ENCODE measurements at places on chromosomes 7 and 10. TPM values are rescaled to one million over a fixed set of nuclear protein-coding genes. Genes with fewer than 3 reads are reported as not detected.

The HBP1 gene
- 101 TPM for total RNA-seq

DNA sequence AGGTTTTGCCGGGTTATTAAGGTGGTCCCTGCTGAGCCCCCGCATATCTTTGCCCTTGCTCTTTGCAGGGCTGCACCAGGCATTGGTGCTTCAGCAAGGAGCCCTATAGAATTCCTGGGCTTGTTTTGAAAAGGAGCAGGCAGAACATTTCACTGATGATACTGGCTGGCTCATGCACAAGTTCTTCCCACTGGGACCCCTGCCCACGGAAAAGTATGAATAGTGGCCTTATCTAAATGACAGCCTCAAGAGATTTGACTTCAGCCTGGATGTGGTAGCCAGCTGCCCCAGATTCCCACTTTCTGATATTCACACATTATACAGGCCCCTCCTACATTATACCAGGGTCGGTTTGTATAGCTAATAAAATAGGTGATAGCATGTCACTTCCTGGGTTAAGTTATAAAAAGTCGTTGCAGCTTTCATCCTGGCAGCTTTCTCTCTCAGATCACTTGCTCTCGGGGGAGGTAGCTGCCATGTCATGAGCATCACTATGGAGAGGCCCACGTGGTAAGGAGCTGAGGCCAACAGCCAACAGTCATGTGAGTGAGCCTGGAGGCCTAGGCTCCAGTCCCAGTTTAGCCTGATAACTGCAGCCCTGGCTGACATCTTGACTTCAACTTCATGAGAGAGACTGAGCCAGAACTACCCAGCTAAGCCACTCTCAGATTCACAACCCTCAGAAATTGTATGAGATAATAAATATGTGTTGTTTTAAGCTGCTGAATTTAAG, 16.8 kb upstream of the CRTAC1 start:
- DNase-seq, result peak; percentile 29

DNA sequence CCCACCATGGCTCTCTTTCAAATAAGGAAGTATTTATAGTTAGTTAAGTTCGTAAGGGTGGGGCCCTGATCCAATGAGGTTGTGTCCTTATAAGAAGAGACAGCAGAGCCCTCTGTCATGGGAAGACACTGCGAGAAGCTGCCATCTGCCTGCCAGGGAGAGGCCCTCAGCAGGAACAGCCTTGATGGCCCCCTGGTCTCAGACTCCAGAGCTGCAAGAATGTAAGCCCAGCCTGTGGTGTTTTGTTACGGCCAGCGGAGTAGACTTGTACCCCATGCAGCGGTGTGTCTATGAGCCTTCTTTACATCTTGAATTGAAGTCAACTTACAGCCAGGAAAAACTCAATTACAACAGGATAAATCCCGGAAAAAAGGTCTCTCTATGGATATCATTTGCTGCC, 14.3 kb upstream of the LARP4B start:
- DNase-seq, result no peak

The BRAF gene
- 41.1 TPM for total RNA-seq

DNA sequence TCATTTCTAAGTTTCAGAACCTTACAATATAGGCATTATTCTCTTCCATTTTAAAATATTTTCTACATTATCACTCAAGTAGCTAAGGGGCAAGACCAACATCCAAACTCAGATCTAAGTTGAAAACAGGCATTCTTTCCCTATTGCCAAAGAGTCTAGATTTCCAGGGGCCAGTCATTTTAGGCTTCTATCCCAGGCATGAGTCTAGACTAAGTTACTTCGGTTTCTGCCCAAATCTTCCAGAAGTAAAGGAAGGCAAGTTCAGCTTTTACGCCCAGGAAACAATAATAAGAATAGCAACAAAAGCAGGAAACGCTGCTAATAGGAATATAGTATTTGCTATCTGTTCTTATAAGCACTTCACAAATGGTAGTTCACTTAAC, 189.9 kb downstream of the DGKI start:
- DNase-seq, result no peak

The CNTNAP2 gene
- total RNA-seq, result 7.0 TPM

GRCh38 chr10:88066319-88066718, 202.9 kb downstream of the PTEN start:
- DNase-seq, result no peak

The C10orf105 gene
- total RNA-seq, result 0.28 TPM

GRCh38 chr7:134645478-134645877, 1.2 kb upstream of the BPGM start:
- DNase-seq, result no peak

The CCAR1 gene
- total RNA-seq, result 42.1 TPM

The CPA2 gene
- 0.22 TPM for total RNA-seq

- DNase-seq, result no peak
These were observed 136.9 kb downstream of the FGFR2 start for GRCh38 chr10:121461307-121461706.

- DNase-seq, result peak; percentile 90
These were observed 875 bp upstream of the DDIT4 start for GRCh38 chr10:72272689-72273409.

DNA sequence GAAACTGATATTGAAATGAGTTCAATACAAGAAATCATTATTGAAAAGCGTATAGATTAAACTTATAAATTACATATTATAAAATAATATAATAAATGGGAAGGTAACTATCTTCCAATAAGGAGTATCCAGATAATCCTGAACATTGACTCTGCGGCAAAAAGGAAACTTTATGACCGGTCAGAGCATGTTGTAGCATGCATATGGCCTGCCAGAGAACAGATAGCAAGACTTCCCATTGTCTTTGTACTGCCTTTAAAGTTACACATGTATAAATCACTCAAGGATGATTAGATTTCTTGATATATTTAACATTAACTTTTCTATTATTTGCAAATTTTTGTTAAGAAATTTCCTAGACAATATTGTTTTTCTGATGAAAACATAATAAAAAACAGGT, 56.2 kb upstream of the ETV1 start:
- no peak for DNase-seq

The SPAM1 gene
- total RNA-seq, result not detected

DNA sequence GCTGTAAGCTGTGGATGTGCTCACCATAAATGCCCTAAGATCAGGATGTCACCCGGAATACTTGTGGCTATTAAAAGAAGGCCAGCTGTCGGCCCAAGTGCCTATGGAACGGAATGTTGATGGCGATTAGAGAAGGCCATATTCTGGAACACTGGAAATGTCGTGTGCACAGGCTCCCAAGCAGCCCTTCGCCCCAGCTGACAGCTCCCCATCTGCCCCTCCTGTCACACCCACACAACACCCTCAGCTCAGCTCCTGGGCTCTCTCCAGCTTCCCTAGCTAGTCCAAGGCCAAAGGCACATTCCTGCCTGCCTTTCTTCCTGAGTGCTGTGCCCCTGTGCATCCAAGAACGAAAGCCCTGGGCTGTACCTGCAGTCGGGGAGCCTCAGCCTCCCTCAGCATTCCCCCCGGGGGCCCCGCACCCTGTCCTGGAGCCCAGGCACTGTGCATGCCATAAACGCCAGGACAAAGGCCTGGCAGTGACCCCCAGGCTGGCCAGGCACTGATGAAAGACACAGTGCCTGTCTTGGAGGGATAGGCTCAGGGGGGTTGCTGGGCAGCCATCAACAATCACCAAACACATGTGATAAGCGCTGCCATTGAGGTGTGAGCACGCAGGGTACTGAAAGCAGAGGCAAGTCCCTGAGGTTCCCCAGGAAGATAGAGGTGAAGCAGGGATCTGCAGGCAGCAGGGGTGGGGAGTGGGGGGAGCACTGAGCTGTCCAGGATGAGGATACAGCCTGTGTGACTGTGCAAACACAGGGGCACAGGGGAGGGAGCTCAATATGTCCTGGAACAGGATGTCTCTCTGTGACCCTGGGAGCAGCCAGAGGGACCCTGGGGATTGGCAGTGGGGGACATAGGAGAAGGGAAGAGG, 3.7 kb upstream of the LDB3 start:
- DNase-seq, result no peak

The GSDME gene
- total RNA-seq, result 14.3 TPM

- DNase-seq, result no peak
These were observed 207.5 kb downstream of the BBS9 start for GRCh38 chr7:33336820-33337219.

GRCh38 chr10:43119416-43120115, 18.7 kb upstream of the CSGALNACT2 start:
- no peak for DNase-seq

GRCh38 chr7:36275735-36276284, 113.9 kb upstream of the ANLN start:
- DNase-seq, result no peak

The CYP2C8 gene
- total RNA-seq, result 0.23 TPM

DNA sequence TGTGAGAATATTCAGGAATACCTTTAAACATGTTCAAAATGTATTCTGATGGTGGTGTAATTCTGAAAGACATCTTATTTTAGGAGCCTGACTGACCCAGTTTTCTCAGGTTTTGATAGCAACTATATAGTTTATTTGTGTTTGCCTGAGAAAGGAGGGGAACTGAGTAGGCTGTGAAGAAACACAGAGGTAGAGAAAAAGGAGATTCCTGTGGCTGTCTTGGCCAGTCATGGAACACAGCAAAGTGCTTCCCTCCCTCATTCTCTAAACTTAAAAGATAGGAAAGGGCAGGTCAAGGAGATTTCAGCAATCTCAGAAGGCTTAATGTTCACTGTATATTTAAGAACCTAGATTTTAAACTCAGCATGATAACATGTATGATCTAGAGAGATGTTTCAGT, 43.5 kb downstream of the ZMYND11 start:
- DNase-seq, result no peak

DNA sequence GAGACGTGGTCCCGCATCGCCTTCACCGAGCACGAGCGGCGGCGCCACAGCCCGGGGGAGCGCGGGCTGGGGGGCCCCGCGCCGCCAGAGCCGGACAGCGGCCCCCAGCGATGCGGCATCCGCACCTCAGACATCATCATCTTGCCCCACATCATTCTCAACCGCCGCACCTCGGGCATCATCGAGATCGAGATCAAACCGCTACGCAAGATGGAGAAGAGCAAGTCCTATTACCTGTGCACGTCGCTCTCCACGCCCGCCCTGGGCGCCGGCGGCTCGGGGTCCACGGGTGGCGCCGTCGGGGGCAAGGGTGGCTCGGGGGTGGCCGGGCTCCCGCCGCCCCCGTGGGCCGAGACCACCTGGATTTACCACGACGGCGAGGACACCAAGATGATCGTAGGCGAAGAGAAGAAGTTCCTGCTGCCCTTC, 737 bp downstream of the CNNM2 start:
- DNase-seq, result no peak

- no peak for DNase-seq
These were observed 177.2 kb downstream of the RNF133 start for GRCh38 chr7:122521767-122522166.

DNA sequence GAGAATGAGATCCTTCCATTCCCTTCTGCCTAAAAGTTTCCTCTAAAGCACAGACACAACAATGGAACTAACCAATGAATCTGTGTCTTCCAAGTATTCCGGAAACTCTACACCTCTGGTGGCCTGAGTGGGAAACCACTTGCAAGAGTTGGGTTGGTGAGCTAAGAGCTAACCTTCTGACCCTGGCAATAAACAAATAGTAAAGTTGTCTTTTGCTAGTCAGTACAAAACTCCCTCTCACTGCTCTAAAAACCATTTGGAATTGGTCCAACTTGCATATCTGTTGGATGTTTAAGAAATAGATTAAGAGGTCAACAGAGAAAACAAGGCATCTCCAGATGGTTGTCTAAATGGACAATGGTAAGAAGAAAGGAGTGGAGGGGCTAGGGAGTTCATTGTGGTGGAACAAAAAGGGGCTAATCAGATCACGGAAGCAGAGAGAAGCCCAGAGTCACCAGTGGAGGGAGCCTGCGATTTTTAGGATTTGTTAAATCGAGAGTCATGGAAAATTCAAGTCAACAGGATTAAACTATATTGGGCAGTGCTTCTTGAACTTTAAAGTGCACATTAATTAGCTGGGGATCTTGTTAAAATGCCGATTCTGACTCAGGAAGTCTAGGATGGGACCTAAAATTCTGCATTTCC, 192.3 kb downstream of the EVX1 start:
- DNase-seq, result no peak

- no peak for DNase-seq
These were observed 62.7 kb downstream of the ENTPD1 start for GRCh38 chr10:95818668-95819067.

- DNase-seq, result peak; percentile 4
These were observed 24.8 kb downstream of the ELFN1 start for GRCh38 chr7:1694611-1695511.

- no peak for DNase-seq
These were observed 102.3 kb downstream of the KLF6 start for GRCh38 chr10:3682745-3683144.

DNA sequence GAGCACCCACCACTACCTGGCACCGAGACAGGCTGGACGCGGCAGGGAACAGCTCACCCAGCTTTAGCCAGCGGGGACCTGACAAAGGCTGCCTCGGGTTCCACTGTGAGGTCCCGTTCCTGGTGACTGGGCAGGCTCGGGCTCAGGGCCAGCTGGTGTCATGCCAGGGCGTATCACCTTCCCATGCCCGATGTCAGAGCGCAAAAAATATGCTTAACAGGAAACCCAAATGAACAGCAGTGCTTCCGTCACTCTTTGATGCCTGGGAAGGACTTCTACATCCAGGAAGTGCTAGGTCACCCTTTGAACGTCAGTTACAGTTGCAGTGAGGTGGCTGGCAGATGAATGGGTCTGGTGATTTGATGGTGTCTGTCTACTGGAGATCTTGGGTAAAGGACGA, 106.0 kb downstream of the ADARB2 start:
- no peak for DNase-seq

GRCh38 chr10:29104661-29105399, 184.0 kb upstream of the LYZL1 start:
- DNase-seq, result no peak

The CHN2 gene
- total RNA-seq, result 27.3 TPM

DNA sequence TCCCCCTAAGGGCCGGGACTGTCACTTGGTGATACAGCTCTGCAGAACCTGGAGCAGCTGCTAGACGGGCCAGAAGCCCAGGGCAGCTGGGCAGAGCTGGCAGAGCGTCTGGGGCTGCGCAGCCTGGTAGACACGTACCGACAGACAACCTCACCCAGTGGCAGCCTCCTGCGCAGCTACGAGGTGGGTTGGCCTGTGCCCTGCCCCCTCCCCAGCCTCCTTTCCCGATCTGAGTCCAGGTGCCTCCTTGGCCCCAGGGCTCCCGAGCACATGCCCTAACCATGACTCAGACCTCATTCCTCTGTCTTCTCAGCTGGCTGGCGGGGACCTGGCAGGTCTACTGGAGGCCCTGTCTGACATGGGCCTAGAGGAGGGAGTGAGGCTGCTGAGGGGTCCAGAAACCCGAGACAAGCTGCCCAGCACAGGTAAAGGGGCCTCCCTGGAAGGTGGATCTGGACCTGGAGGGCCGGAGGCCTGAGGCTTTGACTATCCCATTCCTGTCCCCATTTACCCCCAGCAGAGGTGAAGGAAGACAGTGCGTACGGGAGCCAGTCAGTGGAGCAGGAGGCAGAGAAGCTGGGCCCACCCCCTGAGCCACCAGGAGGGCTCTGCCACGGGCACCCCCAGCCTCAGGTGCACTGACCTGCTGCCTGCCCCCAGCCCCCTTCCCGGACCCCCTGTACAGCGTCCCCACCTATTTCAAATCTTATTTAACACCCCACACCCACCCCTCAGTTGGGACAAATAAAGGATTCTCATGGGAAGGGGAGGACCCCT, 6.4 kb downstream of the NFKB2 start:
- no peak for DNase-seq
